Cortex of kidney (tissue), 1 donor: ENCODE measurements at places on chromosomes 2 and 18.

- no peak for DNase-seq
Observed at GRCh38 chr2:171323971-171324528, 109.7 kb downstream of the METTL8 start.

- no peak for DNase-seq
Observed at GRCh38 chr2:25845843-25846505, 32.3 kb downstream of the ASXL2 start.

DNA sequence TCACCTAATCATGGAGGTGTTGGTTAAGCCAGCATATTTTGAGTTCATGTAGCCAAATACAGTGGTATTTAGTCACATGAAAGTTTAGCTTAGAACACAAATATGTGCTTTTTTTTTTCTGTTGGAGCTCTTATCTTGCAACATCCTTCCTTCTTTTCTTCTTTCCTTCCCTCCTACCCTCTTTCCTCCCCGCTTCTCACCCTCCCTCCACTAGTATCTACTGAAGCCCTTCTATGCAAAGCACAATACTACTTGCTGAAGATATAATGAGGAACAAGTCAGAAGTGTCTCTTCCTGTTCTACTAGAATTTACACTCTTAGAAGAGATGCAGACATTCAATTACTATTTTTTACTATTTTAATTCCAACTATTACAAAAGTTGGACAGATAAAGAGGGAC, 105.0 kb upstream of the ITGA4 start:
- no peak for DNase-seq

- no peak for DNase-seq
Observed at GRCh38 chr18:22223254-22223964, 54.0 kb downstream of the GATA6 start.

GRCh38 chr2:177460973-177461585, 68.5 kb downstream of the AGPS start:
- no peak for DNase-seq

- DNase-seq: no peak
Observed at GRCh38 chr18:45806226-45806625, 19.2 kb upstream of the SIGLEC15 start.
